Suppressor macrophage treated with lipopolysaccharide for 1 hour (primary cell): ENCODE measurements at places on chromosomes 3 and 15.

GRCh38 chr3:170044795-170045244 lies 7.0 kb downstream of the GPR160 start:
- peak; percentile 61 for DNase-seq

DNA sequence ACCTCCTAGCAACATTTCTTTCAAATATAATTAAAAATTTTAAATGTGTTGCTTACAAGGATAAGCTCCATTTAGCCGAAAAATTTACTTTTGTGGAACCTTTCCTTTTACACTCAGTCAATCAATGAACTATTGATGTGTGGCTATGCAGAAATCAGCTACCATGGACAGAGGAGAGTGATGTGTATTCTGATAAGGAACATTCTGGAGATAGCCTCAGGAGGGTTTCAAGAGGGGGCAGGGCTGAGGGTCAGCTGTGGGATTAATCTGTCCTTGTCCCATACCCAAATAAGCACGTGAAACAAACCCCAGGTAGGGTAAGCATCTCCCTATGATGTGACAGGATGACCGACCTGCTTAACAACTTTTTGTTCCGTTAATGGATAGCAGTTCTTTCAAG lies 192.6 kb upstream of the PROK2 start:
- no peak for DNase-seq

DNA sequence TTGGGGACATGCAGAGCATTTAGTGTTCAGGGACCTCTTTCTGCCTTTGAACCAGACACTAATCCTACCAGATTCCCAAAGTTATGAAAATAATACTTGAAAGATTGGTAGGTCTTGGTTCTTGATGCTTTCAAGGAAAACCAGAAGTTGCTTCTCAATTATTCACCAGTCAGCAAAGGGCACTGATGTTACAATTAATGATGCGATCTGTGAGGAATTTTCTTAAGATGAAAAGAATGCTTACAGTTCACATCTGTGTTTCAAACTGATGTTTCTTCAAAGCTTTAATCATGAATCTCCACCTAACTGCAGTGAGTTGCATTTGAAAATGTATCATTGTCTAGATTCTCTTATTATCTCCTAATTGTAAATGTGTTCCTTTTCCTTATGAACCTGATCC lies 161.0 kb downstream of the NAALADL2 start:
- DNase-seq: no peak

DNA sequence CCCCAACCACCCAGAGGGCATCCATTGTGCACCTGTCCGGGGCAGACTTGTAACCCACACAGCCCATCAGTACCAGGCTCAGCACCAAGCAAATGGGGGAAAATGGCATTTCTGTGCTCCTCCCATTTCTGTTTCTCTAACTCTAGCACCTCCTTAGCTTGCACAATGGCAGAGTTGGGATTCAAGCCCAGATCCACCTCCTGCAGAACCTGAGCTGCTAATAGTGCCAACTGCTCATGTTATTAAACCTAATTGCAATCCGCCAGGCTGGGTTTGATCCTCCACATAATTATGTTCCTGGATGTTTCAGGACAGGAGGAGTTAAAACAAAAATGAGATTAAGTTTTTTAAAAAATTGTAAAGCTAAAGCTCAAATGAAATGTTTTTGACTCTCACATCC lies 235.0 kb downstream of the OCA2 start:
- no peak for DNase-seq

DNA sequence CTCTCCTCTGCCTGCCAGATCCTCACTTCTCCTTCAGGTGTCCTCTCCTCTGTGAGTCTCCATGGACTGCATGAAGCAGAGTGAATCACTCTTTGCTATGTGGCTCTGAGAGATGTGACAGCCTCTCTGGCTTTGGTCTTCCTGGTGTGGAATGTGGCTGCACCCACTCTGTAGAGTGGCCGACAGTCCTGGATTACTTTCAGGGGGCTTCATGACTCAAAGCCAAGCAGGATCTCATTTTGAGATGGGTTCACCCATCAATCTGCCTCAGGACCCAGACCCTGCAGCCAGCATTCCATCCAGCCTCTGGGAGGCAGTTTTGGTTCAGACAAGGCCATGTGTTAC lies 221.9 kb upstream of the LYSMD4 start:
- no peak for DNase-seq

DNA sequence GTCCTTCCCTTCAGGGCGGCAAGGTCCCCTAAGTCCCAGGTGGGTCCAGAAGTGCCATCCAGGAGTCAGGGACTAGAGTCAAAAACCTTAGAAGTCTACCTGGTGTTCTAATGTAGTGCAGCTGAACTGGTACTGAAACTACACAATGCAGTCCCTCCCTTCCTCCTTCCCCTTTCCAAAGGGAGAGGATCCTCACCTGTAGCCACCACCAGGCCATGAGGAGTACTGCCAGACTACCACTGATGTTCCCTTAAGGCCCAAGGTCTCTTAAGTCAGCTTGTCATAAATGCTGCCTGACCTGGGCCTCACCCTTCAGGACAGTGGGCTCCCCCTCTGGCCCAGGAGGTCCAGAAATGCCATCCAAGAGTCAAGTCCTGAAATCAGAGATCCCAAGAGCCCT lies 98.9 kb downstream of the ULK4 start:
- DNase-seq: no peak

GRCh38 chr3:30747771-30748281 lies 141.4 kb downstream of the TGFBR2 start:
- no peak for DNase-seq

DNA sequence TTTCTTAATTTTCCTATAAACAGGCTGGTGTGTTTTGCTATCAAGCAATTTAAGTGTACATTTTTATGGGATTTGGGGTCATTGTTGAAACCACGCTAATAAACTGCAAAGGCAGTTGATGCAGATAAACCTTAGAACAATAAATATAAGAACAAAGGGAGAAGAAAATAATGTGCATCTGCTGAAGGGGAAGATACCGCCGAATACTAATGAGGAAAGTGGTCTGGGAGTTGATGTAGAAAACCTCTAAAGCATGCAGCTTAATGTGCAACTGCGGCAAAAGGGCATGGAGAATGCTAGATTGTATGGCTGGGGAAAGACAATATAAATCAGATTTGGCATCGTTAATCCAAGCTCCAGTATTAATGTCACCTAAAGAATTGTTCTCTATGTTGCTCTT lies 29.8 kb upstream of the CHL1 start:
- no peak for DNase-seq

GRCh38 chr15:45431511-45431910 lies 53.2 kb upstream of the GATM start:
- no peak for DNase-seq

DNA sequence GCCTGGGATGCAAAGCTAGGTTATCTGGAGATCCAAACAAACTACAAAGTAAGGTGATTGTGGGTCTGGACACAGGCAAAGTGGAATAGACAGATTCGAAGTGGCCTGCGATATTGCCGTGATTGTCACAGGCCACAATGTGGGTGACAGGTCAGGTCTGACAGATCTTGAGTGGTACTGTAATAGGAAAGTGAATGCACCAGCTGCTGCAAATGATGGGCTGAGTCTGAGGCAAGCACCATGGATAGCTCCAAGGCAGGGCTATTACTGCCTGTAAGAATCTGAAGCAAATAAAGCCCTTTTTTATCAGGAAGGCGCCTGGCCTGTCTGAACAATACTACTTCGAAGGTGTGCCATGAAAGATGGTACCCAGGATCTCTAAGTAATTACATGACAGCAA lies 10.0 kb downstream of the ARMC8 start:
- DNase-seq: no peak

GRCh38 chr15:80325206-80325605 lies 73.2 kb upstream of the CTXND1 start:
- peak; percentile 23 for DNase-seq

DNA sequence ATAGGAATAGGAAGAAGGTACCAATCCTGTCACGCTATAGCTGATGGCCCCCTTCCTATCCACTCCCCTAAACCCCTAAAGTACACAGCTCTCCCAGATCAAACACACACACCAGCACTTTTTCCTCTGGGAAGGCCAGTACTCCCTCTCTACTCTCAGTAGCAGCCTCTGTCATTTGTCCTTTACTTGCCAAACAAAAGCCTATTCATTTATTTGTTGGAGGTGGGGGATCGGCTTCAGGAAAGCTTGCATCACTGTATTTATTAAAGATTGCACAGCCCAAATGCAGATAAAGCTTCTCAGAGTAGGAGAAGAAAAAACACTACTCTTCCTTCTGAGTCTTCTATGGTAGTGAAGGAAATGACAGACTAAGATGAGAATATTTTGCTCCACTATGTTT lies 429.7 kb upstream of the RASGRP1 start:
- DNase-seq: no peak

DNA sequence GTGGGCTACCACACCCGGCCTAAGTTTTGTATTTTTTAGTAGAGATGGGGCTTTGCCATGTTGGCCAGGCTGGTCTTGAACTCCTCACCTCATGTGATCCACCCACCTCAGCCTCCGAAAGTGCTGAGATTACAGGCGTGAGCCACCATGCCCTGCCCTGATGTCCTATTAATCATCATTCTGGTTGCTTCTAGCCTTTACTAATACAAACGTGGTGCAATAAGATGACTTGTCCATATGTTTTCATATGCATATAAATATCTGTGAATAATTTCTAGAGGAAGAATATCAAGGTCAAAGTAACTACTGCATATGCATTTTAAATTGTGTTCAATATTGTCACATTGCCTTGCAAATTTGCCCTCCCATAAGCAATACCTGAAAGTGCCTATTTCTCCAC lies 25.5 kb upstream of the PDHB start:
- DNase-seq: no peak

DNA sequence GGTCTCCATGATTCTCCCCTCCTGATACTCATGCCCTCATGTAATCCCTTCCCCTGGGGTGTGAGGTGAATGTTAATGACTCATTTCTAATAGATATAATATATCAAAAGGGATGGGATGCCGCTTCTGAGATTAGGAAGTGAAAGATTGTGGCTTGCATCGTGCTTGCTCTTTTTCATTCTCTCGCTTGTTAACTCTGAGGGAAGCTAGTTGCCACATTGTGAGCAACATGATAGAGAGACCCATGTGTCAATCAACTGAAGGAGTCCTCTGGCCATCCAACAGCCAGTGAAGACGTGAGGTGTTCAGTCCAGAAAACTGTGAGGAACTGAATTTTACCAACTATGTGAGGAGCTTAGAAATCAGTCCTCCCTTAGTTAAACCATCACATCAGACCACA lies 28.9 kb upstream of the DRD3 start:
- DNase-seq: no peak

DNA sequence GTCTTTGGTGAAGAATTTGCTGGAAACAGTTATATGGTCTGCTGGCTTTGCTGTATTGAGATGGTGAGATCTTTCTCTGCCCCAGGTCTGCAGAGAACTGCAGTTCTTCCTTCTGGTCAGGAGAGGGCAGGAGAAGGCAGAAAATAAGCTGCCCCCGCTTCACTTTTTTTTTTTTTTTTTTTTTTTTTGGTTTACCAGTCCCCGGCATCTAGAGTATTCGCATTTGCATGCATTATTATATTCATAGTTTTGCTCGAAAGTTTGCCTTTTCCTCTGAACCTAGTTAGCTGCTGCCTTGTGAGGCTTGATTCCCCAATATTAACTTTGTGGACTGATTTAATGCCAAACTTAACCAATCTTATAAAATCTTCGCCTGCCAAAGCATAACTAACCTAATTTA lies 10.6 kb upstream of the PARL start:
- peak; percentile 78 for DNase-seq

- DNase-seq: peak; percentile 94
These were observed 680 bp downstream of the GOLIM4 start for GRCh38 chr3:168094877-168095610.

DNA sequence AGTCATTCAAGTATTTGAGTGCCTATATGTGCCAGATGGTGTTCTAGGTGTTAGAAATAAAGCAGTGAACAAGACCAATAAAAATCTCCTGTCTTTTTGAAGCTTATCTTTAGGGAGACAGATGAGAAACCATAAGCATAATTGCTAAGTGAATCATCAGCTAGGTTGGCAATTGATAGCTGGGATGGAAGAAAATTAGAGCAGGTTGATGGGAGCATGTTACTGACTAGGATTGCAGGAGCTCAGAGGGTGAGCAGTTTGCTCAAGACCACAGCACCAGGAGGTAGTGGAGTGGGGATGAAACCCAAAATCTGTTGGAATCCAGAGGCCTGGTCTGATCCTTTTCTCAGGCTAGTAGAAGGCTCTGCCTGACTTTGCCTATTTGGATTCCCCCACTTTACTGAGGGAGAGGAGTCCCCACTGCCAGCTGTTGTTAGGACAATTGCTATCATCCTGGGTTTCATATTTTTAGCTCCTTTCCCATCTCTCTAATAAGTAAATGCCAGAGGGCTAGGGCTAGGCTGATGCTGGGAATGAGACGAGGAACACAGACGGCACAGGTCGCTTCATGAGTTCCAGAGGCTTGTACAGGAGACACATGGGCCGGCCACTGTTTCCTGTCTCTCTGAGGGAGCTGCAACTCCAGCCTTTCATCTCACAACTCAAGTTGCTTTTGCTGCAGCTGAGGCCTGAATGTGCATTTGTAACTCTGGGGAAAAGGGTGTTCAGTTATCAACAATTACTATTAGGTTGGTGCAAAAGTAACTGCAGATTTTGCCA lies 102.9 kb downstream of the CACNA1D start:
- DNase-seq: no peak

- no peak for DNase-seq
These were observed 597.6 kb downstream of the SQOR start for GRCh38 chr15:46232471-46232870.

DNA sequence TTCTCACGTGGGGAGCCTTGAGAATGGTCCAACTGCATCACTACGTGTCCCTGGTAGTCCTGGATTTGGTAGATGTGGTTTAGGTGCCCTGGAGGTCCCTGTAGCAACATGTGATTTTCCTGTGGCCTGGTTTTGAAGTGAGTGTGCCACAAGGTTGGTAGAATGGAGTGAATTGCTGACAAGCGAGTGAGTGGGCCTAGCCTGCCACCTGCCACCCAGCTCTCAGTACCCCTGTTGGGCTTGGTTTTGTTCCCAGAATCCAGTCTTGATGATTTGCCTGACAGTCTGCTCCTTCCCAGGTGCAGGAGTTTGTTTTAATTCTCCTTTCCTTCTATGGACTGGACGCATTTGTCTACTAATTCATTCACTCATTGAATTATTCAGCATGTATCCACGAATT lies 19.4 kb downstream of the RPLP1 start:
- DNase-seq: no peak

DNA sequence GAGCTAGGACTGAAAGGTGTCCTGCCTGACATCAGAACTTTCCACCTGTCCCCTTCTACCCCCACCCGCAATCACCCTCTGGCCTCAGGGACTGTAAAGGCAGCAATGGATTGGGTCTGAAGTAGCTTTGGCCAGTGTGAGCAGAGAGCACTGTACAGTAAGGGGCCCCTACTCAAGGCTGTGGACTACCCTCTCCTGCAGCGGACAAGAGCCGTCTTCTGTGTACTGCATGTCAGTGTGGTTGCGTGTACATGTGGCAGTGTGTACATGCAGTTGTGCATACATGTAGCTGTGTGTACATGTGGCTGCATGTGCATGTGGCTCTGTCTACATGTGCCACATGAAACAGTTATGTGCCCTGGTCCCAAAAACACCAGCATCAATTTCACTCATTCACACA lies 205.9 kb upstream of the LINGO1 start:
- DNase-seq: no peak

- DNase-seq: no peak
These were observed 63.0 kb downstream of the CPN2 start for GRCh38 chr3:194287977-194288706.

GRCh38 chr15:78638658-78639314 lies 2.2 kb downstream of the CHRNB4 start:
- DNase-seq: peak; percentile 74
